ENCODE measurements at places on chromosomes 11 and 22.

GRCh38 chr11:124482362-124483147 lies 37.1 kb upstream of the OR8B8 start:
- no peak for DNase-seq

DNA sequence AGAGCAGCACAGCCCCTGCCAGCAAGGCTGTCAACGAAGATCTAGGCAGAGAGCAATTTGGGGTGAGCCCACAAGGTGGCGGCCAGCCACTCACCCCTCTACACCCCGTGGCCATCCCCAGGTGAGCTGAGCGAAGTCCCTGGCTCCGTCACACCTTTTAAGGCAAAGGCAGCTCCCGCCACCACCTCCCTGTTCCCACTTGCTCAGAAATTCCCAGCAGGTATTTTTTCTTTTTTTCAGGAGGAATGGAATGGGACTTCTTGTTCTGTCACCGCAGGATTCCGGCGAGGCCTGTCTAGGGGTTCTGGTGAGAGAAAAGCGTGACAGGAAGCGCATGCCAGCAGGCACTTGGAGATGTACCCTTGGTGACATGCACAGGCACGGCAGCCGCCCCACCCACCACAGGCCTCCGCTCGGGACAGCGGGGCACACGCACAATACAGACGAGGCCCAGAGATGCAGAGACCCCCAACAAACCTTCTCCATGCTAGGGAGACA lies 10.0 kb downstream of the RPL3 start:
- no peak for DNase-seq

- no peak for DNase-seq
Measured at GRCh38 chr22:40425082-40425481, 54.7 kb downstream of the SGSM3 start.

- DNase-seq: no peak
Measured at GRCh38 chr22:27706489-27706888, 95.1 kb downstream of the MN1 start.

DNA sequence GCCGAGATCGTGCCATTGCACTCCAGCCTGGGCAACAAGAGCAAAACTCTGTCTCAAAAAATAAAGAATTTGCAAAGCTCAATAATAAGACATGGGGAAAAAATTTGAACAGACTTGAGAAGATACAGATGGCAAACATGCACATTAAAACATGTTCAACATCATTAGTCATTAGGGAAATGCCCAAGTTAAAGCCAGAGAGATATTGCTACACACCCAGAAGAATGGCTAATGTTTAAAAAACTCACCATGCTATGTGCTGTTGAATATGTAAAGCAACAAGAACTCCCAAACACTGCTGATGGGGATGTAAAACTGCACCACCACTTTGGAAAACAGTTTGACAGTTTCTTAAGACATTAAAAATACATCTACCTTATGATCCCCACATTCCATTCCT lies 12.6 kb downstream of the LRRC75B start:
- no peak for DNase-seq
